ENCODE measurements at places on chromosomes 11 and 22.

DNA sequence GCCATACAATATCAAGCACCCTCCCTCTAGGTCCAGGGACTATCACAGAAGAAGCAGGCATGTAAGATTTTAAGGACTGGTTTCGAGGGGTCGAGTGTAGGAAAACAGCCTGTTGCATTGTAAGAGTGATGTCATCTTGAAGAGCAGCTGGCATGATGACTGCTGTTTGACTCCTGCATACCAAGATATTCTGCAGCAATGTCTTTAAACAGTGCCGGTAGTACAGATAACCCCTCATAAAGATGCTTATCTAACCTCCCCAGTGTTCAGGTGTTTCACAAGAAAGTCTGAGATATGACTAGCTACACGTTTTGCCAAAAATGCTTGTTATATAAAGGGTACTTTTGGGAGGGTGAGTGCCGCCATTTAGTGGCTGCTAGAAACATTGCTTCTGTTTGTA lies 12.0 kb downstream of the FAM111A start:
- no peak for DNase-seq

DNA sequence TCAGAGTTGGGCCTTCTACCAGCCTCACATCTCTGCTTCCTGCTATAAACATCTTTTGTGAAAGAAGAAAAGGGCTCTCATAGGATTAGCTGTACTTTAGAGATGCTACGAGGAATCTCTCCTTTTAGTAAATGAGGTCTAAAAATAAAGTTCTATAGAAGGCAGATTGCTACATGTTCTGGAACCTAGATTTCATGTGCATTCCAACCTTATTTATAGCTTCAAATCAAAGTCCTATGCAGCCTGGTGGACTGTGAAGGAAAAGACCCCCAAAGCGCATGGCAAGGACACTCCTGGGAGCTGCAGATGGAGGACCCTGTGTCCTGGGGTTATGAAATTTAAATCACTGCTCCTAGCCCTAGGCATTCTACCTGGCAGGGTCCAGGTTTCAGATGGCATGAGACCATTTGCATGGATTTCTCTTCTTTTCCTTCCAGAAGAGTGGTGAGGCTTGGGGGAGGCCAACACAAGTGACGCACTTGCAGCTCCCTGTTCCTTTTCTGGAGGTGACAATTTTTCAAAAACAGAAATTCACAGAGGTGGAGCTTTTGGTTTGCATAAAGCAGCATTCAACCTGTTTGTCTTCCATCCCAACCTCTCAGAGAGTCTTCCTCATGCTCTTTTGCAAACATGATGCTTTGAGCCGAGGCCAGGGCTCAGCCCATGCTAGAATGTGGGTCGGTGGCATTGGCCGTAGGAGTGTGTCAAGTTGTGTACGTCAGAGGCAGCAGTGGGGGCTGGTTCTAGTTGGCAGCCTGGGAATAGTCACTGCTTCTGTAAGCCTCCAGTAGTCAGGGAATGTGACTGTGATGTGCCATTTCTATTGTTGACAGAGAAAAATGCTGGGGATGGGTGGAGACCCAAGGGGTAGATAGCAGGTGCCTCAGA lies 6.3 kb downstream of the CRY2 start:
- no peak for DNase-seq

- DNase-seq = no peak
Measured at GRCh38 chr11:132028380-132029240, 658.2 kb downstream of the NTM start.

GRCh38 chr22:24104307-24105012 lies 76.8 kb upstream of the SUSD2 start:
- no peak for DNase-seq

- no peak for DNase-seq
Measured at GRCh38 chr11:58192229-58192628, 3.4 kb downstream of the OR9Q2 start.

DNA sequence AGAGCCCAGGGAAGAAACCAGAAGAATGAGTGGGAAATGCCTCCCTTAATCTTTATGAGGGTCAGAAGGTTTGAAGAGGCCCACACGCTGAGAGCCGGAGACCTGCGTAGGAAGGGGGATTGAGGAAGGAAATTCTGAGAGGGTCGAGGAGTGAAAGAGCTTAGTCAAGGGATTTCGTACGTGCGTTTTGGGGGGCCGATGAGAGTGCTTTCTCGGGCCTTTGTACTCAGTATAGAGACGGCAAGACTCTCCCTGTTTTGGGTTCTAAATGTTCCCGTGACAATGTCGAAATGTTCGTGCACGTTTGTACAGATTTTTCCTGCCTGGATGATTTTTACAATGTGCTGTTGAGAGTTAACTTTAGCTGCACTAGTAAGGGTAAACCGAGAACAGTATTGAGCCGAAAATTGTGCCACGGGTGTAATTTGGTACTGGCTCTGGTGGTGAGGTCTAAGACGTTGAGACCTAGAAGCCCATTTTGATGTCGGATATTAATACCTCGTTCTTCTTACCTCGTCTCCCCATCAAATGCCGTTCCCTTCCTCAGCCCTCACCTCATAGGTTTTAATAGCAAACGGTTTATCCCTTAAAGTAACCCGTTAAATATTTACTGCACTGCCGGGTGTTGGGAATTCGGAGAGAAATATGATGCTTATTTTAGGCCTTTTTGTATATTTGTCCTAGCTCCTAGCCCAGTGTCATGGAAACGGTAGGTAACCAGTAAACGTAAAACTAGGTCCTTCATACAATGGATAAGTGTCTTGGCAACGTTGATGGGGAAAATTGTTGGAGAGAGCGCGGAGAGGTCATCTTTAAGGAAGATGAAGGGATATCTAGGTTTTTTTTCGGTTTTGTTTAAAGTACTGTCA lies 734 bp downstream of the C11orf58 start:
- DNase-seq = peak; percentile 29

- no peak for DNase-seq
Measured at GRCh38 chr11:35800970-35801953, 138.7 kb downstream of the TRIM44 start.

- no peak for DNase-seq
Measured at GRCh38 chr11:61779666-61780525, 12.5 kb downstream of the TMEM258 start.

- no peak for DNase-seq
Measured at GRCh38 chr11:64631675-64632074, 40.7 kb downstream of the SLC22A12 start.

DNA sequence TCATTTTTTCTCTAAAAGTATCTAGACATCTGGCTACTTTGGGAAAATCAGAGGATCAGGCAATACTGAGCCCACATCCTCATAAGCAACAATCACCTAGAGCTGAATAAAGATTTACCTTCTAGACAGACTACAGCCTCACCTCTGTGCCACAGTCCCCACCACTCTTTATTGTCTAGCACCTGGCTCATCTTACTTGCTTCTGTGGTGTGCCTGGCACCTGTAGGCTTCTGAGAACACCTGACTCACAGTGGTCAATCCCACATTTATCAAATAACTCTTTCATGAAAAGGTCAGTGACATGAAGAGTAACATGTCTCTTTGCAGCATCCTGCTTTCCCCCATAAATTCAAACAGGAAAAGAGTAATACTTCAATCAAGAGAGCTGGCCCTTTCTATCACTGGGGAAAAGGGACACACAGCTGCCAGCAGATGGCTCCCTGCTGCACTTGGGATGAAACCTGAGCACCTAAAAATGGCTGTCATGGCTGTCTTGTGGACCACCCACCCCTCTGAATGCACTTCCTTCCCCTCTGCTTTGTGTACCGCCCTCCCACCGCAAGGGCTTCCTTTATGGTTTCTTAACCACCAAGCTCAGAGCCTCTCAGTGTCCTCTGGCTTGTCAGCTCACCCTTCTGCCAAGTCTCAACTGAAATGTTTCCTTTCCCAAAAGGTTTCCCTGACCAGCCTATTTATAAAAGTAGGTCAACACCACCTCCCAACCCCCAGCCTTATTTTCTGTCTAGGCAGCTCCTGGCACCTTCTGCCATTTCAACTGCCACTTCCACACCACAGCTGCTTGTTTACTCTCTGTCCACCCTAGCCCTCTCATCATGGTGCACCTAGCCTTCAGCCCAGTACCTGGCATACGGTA lies 9.3 kb downstream of the TFIP11 start:
- DNase-seq = no peak

- DNase-seq = no peak
Measured at GRCh38 chr11:11584530-11584810, 37.3 kb downstream of the GALNT18 start.

DNA sequence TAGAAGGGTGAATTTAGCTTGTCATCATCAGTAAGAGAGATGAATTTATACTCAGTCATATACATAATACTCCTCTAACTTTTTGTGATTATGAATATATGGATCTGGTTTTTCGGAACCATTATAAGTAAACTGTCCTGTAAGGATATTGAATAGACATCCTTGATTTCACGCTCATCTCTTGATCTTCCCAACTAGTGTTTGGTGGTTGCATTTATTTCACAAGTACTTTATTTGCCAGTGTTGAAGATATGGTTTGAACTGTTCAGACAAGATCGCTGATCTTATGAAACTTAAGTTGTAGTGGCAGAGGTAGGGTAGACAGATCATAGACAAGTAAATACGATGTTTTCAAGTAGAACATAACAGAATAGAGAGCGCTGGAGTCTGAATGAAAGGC lies 3.0 kb downstream of the FBXO7 start:
- DNase-seq = no peak

- DNase-seq = peak; percentile 55
Measured at GRCh38 chr11:121318848-121319834, 26.6 kb downstream of the SC5D start.

GRCh38 chr11:122102426-122102825 lies 13.6 kb downstream of the BLID start:
- no peak for DNase-seq

DNA sequence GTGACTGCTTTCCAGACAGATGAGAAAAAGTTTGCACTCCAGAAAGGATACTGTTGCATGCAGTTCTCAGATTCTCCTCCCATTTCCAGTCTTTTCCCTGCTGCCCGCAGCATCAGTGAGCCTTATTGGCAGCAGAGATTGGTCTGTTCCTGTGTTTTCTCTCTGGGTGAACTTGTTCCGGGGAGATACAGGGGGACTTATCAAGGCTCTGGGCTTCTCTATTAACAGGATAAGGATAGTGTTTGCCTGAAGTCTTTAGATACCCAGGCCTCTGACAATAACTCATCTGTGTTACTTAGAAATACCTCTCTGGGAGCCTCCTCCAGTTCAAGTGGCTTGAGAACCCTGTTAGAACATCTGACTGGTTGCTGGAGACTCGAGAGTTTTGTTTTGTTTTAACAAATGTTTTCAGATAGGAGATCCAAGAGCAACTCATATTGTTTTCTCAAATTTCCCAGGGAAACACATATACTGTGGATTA lies 154.7 kb downstream of the BLID start:
- DNase-seq = peak; percentile 33

- peak; percentile 70 for DNase-seq
Measured at GRCh38 chr11:5689551-5689983, at the start of gene TRIM22. Gene TRIM22, plus strand, starts transcription at chr11:5689790. Its CDS starts 6,443 bp downstream, at chr11:5696233.

GRCh38 chr22:22761606-22761962 lies 117.2 kb downstream of the GGTLC2 start:
- no peak for DNase-seq

DNA sequence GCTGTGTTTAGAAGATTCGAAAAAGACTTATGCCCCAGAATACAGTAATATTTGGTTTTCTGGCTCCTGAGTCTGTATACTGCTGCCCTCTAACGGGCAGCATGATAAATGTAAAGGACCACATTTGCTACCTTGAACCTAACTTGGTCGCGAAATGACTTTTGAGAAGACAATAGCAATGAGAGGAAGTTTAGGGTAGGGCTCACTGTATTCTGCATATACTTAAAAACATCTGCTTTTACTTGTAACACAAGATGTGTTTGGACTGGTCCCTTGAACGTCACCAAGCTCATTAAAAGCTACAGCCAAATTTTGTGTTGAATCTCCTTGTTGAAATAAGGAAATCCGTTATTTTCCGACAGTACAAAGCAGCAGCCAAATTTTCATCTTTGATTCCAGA lies 309.1 kb downstream of the SWAP70 start:
- DNase-seq = peak; percentile 72

DNA sequence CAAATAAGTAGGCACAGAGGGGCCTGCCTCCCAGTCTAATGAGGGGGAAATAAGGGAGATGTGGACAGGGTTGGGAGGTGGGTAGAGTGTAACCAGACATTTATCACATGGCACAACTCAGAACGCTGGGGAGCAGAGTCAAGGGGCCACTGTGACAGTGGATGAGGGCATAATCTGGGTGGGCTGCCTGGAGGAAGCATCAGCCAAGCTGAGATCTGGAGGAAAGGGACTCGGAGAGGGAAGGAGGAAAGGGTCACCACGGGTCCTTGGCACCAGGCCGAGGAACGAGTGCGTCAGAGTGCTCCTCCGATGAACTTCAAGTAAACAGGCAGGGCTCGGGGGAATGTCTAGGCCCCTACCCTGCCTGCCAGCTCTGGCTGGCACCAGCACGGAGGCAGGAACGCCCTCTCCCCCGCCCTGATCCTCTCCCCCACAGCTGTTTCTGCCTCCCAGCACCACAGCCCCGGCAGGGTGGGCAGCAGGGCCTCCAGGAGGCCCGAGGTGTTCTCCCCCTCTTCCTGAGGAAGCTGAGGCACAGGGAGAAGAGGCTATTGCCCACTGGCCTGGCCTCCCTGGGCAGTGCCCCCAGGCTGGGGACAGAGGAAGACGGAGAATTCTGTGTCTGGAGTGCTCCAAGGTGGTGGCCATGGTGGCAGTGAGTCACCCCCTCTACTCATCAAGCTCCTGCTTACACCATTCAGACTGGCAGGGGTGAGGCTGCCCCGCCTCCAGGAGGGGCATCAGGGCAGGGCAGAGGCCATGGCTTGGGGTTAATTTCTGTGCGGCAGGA lies 4.2 kb downstream of the ALDH3B1 start:
- no peak for DNase-seq

- DNase-seq = no peak
Measured at GRCh38 chr11:70948855-70949531, 303.4 kb downstream of the SHANK2 start.

- DNase-seq = no peak
Measured at GRCh38 chr11:22734628-22735345, 68.4 kb downstream of the GAS2 start.

- DNase-seq = peak; percentile 91
Measured at GRCh38 chr11:130434521-130435223, 6.3 kb upstream of the ADAMTS8 start.

DNA sequence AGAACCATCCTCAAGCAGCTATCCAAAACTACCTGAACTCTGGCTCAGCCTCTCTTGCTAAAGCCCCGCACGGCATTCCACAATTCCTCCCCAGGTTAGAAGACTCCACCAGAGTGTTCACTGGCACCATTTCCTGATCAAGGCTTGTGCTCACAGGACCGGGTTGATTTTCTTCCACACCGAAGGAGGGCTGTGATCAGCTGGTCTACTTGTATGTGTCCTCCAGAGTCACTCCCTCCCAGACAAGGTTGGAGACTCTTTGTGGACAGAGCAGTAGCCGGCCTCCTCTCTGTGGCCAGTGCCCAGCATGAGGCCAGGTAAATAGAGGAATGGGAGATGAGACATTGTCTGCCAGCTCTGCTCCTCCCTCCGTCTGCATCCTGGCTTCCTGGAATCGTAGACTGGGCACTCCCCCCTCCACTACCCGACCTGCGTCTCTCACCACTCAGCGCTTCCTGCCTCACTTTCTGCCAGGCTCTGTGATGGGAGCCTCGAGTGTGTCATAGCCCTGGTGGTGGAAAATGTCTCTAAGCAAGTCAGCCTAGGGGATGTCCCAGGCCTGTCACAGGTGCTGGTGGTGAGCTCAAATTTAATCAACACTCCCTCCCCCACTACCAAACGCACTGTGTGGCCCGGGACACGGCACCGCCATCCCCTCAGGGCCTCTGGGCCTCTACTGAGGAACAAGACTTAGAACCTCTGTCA lies 12.5 kb upstream of the TMPRSS6 start:
- DNase-seq = no peak

Data from muscle of arm (tissue), 14 donors.